Umbilical cord (tissue), 2 donors: ENCODE measurements at places on chromosomes 5 and 9. TPM values are rescaled to one million over a fixed set of nuclear protein-coding genes. Genes with fewer than 3 reads are reported as not detected.

DNA sequence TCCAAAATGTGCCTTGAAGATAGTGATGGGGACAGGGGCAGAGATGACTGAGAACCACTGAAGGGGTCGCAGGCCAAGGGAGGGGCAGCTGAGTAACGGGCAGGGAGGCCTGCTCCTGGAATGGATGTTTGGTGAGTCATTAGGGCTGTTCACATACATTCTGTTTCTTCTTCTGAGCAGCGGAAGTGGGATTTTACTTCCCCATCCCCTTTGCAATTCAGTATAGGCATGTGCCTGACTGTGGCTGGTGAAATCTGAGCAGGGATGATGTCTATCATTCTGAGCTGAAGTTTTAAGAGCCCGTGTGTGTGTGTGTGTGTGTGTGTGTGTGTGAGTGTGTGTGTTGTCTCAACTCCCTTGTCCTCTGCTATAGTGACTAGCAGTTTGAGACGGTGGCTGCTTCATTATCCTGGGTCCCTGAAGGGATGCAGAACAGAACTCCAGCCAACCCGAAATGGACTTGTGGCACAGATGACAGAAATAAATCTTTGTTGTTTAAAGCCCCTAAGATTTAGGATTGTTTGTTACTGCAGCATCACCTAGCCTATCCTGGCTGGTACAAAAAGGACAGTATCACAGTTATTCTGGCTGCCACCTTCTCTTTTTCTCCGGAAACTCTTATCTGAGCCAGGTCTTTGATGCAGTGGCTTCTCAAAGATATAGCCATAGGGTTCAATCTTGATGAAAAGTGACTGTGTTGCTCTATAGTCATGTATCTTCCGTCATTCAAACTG is 29.2 kb upstream of the TGFBI start:
- DNase-seq = no peak

CDX1 gene
- 2.4 TPM for total RNA-seq

DNA sequence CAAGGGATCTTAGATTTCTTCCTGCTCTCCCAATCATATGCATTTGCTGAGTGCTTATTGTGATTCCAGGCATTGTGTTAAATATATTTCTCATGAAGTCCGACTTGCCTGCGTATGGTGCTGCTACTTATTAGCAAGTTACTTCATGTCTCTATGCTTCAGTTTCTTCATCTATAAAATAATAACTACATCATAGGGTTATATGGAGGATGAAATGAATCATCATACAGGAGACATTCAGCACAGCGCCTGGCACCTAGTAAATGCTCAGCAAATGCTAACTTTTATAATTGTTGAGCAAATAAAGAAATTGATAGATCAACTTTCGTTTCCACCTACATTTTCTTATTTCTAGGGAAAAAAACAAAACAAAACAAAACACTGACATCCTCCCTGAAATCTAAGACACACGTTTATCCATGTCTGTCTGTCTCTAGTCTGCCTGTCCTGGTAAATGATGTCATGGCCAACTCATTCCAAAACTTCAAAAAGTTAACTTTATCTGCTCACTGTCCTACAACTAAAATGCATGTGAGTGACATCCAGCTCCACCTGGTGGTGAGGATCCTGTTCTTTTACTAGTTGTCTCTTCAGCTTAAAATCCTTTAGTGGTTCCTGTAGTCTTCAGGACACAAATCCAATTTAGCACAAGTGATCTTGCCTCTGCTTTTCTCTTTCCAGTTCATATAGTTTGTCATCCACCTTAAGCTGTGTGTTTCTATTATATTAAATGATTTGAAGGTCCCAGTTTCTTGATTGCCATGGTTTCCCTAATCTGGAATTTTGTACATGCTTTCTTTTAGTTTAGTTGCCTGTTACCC is 27.7 kb downstream of the PPP3R2 start:
- DNase-seq = no peak

- no peak for DNase-seq
Measured at GRCh38 chr9:3043369-3043768, 199.5 kb upstream of the PUM3 start.

- DNase-seq = no peak
Measured at GRCh38 chr9:113738893-113739604, 137.1 kb upstream of the ZNF618 start.

DNA sequence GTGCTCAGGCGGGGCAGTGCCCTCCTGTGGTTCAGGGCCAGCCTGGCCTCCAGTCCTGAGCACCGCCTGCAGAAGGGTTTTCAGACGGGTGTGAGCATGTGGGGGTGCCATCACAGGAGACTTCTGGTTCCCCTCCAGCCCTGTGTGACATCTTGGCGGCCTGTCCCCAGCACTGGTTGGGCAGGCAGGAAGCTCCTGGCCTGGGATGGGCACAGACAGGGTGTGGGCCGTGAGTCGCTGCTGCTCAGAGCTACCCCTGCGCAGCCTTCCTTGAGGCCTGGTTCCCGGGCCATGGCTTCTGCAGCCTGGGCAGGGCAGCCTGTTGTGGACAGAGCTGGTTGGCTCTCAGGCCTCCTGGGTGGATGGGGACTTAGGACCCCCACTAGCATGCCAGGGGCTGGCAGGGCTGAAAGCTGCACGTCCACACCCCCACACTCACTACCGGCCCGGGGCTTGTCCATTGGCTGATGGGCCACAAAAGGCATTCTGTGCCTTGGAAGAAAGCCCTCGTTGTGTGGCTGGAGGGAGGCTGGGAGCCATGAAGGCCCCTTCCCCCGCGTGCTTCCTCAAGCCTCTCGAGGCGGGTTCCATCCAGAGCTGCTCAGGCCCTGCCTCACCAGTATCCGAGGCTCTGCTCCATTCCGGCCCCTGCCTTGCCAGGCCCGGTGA is 58.7 kb downstream of the RXRA start:
- DNase-seq = no peak

F2R gene
- total RNA-seq = 13.5 TPM

GRCh38 chr5:67350618-67351201 is 154.1 kb upstream of the CD180 start:
- no peak for DNase-seq

GRCh38 chr5:95973793-95974325 is 12.2 kb upstream of the ELL2 start:
- no peak for DNase-seq

MYOT gene
- total RNA-seq = not detected

- peak; percentile 50 for DNase-seq
Measured at GRCh38 chr9:70411121-70411929, 3.1 kb downstream of the KLF9 start.

DNA sequence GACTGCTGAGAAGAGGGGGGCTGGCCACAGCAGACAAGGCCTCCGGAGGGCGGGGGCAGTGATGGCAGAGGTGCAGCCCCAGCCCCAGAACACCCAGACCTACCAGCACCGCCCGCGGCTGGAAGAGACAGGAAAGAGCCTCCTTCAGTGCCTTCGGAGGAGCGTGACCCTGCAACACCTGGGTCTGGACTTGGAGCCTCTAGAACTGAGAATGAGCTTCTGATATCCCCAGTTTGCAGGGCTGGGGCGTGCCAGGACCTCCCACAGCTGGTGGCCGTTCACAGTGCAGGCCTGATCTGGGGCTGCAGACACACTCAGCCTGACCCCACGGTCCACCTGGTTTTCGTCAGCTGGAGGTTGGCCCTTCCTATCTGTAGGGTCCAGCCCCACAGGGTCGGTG is 9.1 kb downstream of the LCN10 start:
- DNase-seq = no peak

DNA sequence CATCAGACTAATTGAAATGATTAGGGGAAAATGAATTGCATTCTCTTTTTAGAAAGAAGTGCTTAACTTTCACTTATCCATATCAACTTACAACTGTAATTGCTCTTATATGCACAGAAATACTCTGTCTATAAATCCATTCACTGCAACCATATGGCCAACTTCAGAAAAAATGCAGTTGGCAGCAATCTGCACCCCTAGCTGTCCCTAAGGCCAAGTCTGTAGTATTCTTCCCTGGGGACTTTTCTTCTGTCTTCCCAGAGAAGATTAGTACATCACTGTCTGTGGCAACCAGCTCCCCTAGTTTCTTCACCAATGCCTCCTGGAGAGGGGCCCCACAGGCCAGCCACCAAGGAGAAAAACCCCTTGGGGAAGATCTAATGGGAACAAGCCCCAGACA is 45.4 kb downstream of the ABCA1 start:
- no peak for DNase-seq

DNA sequence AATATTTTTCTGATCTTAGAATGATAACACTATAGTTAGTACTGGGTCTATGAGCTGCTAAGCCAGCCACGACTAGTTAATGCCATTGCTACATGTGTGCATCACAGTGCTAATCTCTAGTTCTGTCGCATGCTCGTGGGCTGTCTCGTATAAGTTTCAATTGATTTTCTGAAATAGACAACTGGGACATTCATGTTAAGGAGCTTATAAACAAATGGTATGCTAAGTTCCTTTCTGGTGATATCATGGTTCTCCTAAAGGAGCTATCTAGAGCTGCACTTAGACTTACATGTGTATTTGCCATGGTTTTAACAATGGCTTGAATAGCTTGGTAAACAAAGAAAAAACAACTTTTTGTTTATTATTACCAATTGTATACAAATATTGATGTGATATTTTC is 46.2 kb downstream of the F2RL2 start:
- peak; percentile 29 for DNase-seq

- no peak for DNase-seq
Measured at GRCh38 chr5:113524927-113525326, 11.4 kb downstream of the YTHDC2 start.

BTNL8 gene
- total RNA-seq = not detected

PCDHB10 gene
- total RNA-seq = 5.5 TPM

- DNase-seq = no peak
Measured at GRCh38 chr5:147369742-147370374, 135.0 kb downstream of the STK32A start.

- DNase-seq = no peak
Measured at GRCh38 chr5:177445052-177445916, 1.3 kb upstream of the PRR7 start.

DNA sequence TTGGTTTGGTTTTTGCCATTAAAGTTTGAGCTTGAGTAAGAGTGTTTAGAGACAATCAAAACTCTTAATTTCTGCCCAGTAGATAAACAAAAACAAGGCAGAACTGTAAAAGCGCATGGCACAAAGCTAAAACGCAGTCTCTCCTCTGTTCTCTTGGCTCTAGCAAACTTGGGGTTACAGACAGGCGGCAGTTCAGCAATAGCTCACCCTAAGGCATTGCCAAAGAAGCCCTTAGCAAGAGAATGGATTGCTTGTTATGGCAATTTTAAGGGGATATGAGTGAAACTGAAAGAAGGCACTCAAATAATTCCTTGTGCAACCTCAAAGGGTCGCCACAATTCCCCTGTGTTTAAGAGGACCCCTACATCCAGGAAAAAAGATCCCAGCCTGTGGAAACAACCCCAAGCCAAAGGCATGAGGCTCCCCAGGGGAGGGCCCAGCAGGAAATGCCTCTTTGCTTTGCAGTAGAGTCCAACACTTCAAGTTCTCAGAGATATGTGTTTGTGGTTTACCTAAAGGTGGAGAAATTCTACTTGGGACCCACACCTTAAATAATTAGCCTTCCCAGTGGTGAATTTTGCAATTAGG is 317.0 kb upstream of the MPDZ start:
- no peak for DNase-seq

IGFBPL1 gene
- 2.9 TPM for total RNA-seq

GNAQ gene
- total RNA-seq = 62.4 TPM

DNA sequence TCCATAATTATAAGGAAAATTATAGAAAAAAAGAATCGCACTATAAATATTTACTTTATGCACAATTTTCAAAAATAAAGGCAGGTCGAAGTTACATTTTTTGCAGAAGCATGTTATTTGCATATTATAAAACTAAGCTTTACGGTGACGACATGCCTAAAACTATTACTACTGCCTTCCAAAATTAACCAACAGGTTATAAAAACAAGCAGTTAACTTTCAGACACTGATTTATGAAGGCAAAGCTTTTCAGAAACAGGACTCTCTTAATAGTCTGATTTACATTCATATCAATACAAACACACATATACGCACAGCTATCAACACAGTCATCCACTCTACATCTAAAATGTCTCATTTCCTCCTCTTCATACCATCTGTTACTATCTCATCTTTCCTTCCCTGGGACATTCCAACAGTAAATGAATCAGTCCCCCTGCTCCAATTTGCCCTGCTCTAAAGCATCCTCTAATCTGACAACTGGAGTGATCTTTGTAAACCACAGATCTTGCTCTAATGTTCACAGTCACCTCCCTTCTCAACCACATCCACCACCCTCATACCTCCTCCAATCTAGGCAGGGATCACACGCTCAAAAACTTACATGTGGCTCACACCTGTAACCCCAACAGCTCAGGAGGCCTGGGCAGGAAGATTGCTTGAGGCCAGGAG is 21.6 kb downstream of the FBXW11 start:
- no peak for DNase-seq

GRCh38 chr9:131117121-131117761 is 8.1 kb upstream of the NUP214 start:
- no peak for DNase-seq

HNRNPA0 gene
- total RNA-seq = 28.6 TPM

DNA sequence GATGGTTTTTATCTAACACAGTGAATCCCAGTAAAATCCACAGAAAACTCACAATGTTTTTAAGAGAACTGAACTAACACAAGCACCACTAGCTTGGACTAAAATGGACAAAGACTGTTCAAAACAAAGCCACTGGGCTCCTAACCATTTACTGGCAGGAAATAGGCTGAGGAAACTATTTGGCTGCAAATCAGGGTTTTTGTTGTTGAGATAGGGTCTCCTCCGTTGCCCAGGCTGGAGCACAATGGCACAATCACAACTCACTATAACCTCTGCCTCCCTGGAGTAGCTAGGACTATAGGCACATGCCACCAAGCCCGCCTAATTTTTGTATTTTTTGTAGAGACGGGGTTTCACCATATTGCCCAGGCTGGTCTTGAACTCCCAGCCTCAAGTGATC is 99.7 kb downstream of the THBS4 start:
- no peak for DNase-seq

DNA sequence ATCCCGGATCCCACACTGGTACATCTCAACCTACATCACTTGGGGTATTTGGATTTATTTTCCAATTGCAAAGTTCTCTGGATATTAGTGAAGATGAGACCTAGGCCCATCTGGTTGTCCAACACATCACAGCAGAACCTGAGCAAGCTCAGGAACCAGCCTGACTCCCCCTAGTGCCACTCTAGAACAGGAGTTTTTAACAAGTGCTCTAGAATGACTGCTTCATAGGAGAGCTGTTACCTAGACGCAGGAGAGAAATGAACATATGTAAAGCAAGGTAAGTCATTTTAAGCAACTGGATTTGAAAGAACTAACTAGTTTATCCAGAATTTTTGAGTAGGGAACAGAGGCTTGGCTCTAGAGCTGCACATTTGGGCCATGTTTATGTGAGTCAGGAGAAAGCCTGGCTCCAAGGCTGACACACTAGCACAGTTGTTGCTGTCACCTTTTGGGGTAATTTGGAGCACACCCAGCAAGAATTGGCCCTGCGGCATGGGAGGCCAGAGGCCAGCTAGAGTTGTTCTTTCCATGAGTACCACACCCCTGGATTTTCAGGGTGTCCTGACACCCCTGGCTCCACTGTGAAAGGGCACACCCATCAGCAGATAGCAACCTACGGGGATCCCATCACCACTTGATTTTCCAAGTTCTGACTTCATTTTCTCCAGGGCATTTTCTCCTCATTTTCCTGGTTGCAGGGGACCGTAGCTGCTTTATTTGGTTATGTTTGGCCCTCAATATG is 110.9 kb upstream of the LPAR1 start:
- DNase-seq = no peak
